ENCODE measurements at places on chromosomes 4 and X.
A peak's percentile ranks its signal among the peaks of the same experiment; 100 is the strongest.

- peak; percentile 78 for DNase-seq
These were observed at the start of gene SULT1B1 for GRCh38 chr4:69760455-69760854. Gene SULT1B1 (minus strand): TSS chr4:69760620. CDS start chr4:69755217, 5,403 bp downstream.

DNA sequence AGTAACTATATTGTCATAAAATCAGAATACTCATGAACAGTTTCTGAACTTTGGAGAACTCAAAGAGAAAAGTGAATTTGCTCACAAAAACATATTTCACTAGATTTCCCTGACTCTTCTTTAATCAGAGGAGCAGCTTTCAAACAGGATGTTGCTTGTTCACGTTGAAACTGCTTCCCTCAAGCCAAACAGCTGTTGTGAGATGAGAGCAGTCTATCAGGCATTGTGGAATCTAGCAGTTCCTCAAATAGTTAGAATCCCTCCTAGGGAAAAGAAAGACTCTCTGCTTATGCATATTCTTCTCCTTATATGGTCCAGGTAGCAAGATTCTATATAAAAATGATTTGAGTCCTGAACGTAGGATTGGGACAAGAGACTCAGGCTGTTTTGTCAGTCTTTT, 1012.1 kb downstream of the FAM133A start:
- DNase-seq, result no peak

DNA sequence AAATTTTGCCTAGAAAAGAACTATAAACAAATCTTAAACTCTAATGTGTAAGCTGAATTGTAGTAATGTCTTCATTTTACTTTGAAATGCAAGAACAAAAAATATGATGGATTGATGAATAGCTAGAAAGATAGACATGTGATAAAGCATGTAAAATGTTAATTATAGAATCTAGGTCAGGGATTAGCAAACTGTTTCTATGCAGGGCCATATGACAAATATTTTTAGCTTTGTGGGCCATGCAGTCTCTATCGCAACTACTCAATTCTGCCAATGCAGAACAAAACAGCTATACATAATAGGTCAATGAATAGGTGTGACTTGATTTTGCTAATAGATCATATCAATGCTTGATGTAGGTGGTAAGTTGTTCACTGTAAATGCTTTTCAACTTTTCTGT, 75.3 kb downstream of the TBCK start:
- DNase-seq, result no peak

DNA sequence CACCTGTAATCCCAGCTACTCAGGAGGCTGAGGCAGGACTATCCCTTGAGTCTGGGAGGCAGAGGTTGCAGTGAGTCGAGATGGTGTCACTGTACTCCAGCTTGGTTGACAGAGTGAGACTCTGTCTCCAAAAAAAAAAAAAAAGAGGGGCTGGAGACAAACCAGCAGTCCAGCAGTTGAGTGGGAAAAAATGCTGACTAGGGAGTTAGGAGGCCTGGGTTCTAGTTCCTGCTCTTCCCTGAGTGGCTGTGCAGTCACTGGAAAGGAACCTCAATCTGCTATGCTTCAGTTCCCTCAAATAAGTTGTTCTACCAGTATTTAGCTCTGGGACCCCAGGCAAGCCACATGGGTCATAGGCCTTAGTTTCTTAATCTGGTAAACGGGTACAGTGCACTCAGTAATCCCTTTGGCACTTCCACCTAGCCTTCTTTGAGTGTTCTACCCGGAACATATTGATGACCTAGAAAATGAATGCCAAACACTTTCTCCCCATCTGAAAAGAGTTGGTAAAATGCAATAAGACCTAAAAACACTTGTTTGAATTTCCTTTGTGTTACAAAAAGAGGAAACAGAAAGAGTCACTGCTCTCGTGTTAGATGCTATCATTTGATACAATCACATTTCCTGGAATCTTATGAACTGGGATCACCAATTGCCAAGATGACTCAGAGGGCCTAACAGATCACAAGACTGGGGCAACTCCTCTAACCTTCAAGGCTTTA, 99.3 kb upstream of the EGFL6 start:
- DNase-seq, result peak; percentile 62

DNA sequence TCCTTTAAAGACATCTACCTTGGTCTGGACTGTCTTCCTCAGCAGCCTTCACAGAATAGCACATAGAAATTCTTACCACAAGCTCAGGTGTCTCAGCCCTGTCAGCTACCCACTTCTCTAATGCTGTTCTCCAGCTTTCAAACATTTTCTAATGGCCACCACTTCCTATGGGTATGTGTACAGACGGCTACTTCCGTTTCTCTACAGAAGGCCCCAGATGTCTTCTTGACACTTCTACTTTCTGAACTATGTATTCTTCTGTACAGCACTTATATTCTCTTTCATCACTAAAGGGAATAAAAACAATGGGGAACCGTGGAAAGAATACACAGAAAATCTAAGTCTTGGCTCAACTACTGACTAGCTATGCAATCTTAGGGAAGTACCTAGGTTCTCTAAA, 13.3 kb downstream of the OPHN1 start:
- DNase-seq, result no peak

- DNase-seq, result no peak
These were observed 4.5 kb upstream of the RHOH start for GRCh38 chr4:40192114-40193015.

- no peak for DNase-seq
These were observed 44.8 kb downstream of the SMARCA5 start for GRCh38 chr4:143558286-143558685.

GRCh38 chrX:47420265-47420664, 49.9 kb downstream of the ZNF157 start:
- DNase-seq, result peak; percentile 3

DNA sequence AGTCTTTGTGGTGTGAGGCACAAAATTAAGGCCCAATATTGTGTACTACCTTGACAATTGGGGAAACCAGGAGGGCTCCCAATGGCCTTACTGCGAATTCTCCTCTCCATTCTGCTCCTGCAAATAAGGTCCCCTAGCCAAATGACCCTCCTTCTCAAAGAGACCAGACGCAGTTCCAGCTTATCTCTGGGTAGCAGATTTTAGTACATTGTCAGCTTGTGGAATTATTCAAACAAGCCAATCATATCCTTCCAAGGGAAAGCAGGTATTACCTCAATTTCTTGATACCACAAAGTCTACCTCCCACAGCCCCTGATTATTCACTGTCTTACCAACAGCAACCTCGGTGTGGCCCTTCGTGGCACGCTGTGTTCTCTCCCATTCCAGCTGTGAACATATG, 7.8 kb upstream of the ZBTB33 start:
- DNase-seq, result no peak

DNA sequence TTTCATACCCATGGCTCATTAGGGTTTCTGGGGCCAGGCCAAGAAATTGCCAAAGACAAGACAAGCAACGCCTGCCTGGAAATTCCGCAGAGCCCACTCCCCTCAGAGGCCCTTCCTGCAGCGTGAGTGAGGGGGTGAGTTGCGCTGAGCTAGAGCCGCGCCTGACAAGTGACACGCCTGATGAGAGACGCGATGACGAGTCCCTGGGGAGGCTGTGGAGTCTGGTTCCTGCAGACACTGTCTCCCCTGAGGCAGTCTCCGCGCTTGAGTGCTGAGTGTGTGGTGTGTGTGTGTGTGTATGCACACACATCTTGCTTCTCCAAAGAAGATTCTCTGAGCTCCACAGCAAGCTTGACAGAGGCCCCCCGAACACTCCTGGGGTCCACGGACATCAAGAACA, 269.8 kb downstream of the BCOR start:
- no peak for DNase-seq

- no peak for DNase-seq
These were observed 382.7 kb upstream of the GALNTL6 start for GRCh38 chr4:171430495-171430894.

DNA sequence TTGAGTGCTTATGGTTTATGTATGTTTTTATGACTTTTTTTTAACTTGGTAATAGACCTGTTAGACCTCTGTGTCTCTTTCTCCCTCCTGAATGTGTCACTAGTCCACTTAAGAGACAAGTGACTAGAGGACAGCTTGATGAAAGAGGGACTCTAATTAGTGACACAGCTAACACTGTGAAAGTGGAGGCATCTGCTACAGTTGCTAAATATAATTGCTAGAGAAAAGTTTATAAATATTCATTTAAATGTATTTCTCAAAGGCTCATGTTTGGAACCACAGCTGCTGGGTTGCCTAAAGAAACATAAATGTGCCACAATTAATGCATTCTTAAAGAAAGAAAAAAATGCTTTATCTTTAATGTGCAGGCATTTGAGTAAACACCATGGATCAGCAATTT, 176.4 kb downstream of the FRMPD4 start:
- DNase-seq, result no peak

GRCh38 chr4:16496501-16496900, 270.2 kb upstream of the TAPT1 start:
- DNase-seq, result peak; percentile 61
